Muscle of leg (tissue), 16 donors: ENCODE measurements at places on chromosomes 2 and 18. TPM values are rescaled to one million over a fixed set of nuclear protein-coding genes. Genes with fewer than 3 reads are reported as not detected.
A peak's percentile ranks its signal among the peaks of the same experiment; 100 is the strongest.

- no peaks in the 10 kb centered on the region for H3K27me3 ChIP-seq
- no peak overlapping the region for H3K4me3 ChIP-seq
- peak overlapping the region; percentile 73 for H3K27ac ChIP-seq
- peak; percentile 82 for DNase-seq
- no peaks in the 10 kb centered on the region for H3K36me3 ChIP-seq
Measured at GRCh38 chr2:136332436-136333095, 214.6 kb upstream of the CXCR4 start.

DNA sequence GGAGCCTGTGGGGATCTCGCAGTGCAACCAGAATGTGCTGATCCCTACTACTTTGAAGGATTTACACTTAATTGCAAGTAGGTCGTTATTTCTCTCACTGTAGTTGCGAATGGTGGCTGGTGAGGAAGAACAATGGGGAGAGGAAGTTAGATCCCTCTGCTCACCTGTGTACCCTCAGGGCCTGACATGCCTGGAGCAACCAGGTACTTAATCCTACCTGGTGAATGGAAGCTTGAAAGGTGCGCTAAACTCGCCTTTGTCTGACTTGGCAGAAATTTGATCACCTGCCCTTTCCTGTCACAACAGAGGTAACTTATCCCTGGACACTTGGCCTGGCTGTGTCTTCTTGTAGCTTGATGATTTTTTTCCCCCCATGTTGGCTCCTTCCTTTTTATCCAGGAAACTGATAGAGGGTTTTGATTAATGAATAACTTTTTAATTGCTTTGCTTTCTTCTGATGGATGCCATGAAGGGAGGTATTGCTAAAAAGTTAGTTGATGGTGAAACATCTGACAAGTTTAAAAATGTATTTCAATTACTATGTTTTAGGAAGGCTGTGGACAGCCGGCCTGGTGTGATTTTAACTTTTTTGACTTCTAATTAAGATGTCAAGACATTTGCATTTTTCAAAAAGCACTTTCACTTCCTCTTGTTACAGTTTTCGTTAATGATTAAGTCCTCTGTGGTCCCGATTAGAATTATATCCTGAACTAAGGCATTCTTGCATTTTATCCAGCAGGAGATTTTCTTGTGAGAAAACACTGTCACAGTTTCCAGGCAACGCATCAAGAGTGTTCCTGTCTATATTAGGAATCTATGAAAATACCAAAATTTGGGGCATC, 9.2 kb downstream of the SGPP2 start:
- H3K36me3 ChIP-seq: no peaks in the 10 kb centered on the region
- H3K4me3 ChIP-seq: no peak overlapping the region
- no peaks in the 10 kb centered on the region for H3K4me1 ChIP-seq
- H3K27ac ChIP-seq: no peak overlapping the region
- peaks cover 16% of the 10 kb centered on the region for H3K27me3 ChIP-seq

DNA sequence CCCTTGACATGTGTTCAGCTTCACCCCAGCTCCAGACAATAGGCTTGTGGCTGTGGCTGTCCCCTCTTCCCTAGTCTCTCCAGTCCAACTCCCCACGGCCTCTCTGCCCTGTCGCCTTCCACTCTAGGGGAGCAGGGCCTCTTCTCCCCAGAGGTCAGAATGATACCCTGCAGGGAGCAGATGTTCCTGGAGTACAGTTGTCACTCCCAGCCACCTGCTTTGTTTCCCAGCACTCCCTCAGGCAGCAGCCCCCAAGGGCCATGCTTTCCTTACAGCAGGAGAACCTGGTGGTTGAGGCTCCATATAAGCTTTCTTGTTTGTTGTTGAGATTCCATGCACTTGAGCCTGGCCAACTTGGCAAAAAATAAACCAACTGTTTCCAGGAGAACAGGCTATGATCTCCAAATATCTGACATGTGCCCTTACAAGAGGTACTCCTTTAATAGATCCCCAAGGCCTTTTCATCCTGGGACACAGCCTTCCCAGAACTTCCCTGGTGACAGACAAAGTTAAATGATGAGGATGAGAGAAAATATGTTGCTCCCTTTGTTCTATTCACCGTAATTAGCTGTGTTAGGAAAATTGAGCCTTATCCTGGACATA, 45.1 kb downstream of the DPYSL5 start:
- H3K4me3 ChIP-seq: no peak overlapping the region
- peaks cover 10% of the 10 kb centered on the region for H3K4me1 ChIP-seq
- peaks cover 3% of the 10 kb centered on the region for H3K27me3 ChIP-seq

GRCh38 chr2:203689426-203690116, 16.9 kb upstream of the CD28 start:
- no peaks in the 10 kb centered on the region for H3K36me3 ChIP-seq
- H3K27ac ChIP-seq: no peak overlapping the region
- H3K4me1 ChIP-seq: peaks cover 60% of the 10 kb centered on the region
- H3K27me3 ChIP-seq: no peaks in the 10 kb centered on the region

DNA sequence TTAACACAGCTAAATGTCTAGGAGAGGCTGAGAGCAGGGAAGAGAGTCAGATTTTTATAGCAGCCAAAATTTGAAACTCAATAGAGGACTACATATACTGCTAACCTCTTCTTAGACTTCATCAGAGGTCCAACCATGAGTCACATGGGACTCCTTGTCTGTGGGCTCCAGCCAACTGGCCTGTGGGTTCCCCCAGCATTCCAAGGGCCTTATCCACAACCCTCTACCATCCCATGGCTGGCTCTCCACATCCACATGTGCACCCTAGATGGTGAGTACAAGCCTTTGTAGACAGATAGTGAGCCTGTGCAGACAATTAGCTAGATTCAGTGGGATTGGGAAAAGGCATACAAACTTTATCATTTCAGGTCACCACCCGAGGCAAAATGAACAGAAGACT, 901.9 kb upstream of the ZEB2 start:
- H3K27ac ChIP-seq: no peak overlapping the region
- no peak for DNase-seq
- H3K4me1 ChIP-seq: no peaks in the 10 kb centered on the region
- no peak overlapping the region for H3K4me3 ChIP-seq
- no peaks in the 10 kb centered on the region for H3K36me3 ChIP-seq

DNA sequence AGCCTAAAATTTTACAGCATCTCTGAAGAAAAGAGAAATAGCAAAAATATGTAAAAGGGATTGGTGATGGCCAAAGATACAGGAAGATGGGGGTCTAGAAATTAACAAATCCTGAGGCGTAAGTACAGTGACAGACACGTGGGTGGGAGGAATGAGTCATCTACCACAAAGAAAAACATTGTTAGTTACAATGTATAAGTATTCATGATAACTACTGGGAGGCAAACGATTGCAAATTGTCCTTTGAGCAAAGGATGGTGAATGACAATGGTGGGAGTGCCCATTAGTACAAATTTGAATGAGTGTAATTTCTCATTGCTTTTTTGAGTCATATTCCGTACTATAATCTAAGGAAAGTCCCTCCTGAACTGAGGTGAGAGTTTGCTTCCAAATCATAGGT, 809.0 kb upstream of the FAM98A start:
- H3K4me3 ChIP-seq: no peak overlapping the region
- H3K27ac ChIP-seq: no peak overlapping the region
- H3K4me1 ChIP-seq: no peaks in the 10 kb centered on the region
- no peaks in the 10 kb centered on the region for H3K27me3 ChIP-seq
- H3K36me3 ChIP-seq: no peaks in the 10 kb centered on the region

DNA sequence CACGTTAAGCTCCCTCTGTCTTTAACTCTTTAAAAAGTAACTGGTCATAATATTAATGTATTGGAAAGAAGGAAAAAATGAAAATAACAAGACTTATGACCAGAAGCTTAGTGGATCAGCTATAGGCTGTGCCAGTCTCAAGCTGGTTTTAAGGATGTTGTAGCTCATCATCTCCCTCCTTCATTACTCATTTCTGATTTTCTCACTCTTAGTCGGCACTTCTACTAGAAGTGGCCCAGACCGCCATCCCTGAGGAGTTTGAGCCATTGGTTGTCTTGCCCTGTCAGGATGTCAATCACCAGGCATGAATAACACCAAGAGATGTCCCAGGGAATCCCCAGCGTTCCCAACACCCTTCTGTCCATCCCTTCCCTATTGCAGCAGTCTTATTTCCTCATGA, 151.5 kb downstream of the ASXL3 start:
- no peak overlapping the region for H3K27ac ChIP-seq
- no peaks in the 10 kb centered on the region for H3K27me3 ChIP-seq
- DNase-seq: no peak
- H3K4me3 ChIP-seq: no peak overlapping the region
- H3K36me3 ChIP-seq: peaks cover 2% of the 10 kb centered on the region

DNA sequence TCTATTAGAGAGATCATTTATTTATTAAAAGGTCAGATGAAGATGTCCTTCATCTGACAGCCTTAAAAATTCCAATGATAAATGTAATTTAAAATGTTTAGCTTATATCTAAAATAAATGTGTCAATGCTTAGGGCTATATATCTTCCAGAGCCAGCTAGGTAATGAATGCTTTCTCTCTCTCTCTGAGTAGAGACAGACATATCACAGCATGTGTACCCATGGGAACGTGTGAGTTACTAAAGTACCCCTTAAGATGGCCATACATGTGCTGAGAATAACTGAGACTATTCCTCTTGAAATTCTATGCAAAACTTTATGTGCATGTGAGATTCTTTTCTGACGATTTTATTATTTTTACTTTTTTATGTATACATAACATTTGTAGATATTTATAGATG, 420.9 kb upstream of the ST6GAL2 start:
- no peaks in the 10 kb centered on the region for H3K4me1 ChIP-seq
- H3K27me3 ChIP-seq: no peaks in the 10 kb centered on the region
- DNase-seq: no peak
- H3K4me3 ChIP-seq: no peak overlapping the region

DNA sequence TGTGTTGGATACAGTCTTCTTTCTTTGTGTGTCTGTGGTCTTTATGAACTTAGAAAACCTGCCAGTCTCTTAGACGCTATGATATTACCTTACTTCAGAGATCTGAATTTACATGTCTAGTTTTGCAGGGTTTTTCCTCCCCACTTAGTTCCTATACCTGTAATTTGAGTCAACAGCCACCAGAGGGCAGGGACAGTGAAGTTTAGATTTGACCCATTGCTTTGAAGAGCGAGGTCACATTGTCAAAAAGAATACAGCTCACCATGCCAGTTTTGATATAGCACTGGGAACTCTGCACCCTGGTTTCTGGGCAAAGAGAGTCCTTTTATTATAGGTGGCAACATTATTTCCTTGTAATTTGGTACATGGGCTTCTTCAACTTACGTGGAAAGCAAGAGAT, 102.3 kb downstream of the MAPK4 start:
- H3K4me1 ChIP-seq: peaks cover 33% of the 10 kb centered on the region
- no peaks in the 10 kb centered on the region for H3K27me3 ChIP-seq
- no peaks in the 10 kb centered on the region for H3K36me3 ChIP-seq

The PCARE gene
- total RNA-seq: 0.09 TPM

The ANKRD30BL gene
- 0.22 TPM for total RNA-seq

The PER2 gene
- total RNA-seq: 3.1 TPM

The CTAGE1 gene
- total RNA-seq: not detected

The ZAP70 gene
- 3.2 TPM for total RNA-seq

The CNGA3 gene
- total RNA-seq: 0.40 TPM

The RAB31 gene
- total RNA-seq: 19.6 TPM
